Upper lobe of left lung (tissue), 6 donors: ENCODE measurements at places on chromosomes 6 and 20.

DNA sequence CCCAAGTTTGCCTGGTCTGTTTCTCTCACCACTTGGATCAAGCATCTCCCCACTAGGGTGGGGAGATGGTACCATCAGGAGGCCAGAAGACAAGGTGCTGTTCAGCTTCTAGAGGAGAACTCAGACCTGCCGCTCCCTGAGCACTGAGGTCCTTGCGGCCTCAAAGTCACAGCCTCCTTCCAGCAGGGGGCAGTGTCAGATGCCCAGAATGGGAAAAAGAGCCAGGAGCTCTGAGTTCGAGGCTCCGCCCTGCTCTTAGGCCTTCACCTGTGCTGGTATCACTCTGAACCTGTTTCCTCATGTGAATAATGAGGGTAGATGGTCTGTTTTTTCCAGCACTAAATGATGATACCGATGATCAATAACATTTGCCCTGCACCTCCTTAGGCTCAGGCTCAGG lies 68.7 kb downstream of the TOX2 start:
- DNase-seq, result no peak

DNA sequence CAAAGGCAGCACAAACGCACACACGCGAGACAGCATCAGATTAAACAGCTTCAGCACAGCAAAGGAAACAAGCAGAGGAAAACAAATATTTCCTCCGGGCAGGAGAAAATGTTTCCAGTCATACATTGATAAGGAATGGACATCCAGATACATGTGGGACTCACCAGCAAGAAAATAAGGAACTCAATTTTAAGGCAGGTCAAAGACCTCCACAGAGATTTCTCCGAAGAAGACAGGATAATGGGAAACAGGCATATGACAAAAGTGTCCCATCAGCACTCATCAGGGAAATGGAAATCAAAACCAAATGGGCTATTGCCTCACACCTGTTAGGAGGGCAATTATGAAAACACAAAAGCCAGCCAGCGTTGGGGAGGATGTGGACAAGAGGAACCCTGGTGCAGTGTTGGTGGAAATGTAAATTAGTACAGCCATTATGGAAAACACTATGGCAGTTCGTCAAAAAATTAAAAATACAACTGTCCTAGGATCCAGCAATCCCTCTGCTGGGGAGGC lies 9.7 kb upstream of the SLCO4A1 start:
- DNase-seq, result no peak

- no peak for DNase-seq
These were observed 42.2 kb upstream of the IFNGR1 start for GRCh38 chr6:137261361-137261760.

- no peak for DNase-seq
These were observed 81.1 kb upstream of the PIM1 start for GRCh38 chr6:37088897-37089296.

DNA sequence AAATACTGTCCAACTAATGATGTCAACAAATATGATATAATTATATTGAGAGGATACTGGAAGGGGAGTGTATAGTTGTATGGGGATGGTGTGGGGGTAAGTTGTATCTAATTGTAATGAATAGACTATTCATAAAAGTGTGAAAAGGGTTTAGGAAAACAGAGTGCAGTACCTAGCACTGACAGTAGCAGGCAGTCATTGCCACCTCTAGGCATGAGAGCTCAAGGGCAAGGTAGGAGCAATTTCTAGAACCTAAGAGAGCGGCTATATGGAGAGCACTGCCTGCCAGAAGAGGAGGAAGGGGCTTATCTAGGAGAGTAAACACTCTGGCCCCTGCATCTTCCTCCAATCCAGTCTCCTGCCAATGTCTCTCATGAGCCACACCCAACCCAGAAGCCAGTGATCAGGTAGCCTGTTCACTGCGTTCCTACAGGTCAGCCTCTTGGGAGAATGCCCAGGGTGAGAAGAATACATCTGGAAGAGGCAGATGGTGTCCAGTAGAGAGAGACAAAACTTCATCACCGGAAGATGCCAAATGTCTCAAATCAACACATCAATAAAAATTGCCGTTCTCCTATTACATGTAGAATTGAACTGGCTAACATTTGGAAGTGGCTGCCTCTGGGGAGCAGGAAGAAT lies 200.0 kb downstream of the LY86 start:
- no peak for DNase-seq

DNA sequence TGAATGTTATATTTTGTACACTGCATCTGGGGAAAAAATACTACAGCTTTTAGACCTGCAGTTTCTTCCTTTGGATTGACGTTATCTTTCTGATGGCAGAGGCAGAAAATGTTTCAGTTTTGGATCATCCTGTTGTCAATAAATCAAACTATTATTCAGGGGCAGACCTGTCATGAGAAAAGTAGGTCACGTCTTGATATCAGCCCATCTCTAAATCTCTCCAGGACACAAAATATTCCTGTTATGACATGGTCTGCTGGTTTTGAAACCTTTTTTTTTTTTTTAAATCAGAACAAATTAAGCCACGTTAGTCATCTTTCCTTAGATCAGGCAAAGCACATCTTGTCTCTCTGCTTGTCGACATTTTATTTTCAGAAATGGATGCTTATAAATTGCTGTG lies 24.0 kb downstream of the IL20RA start:
- no peak for DNase-seq

DNA sequence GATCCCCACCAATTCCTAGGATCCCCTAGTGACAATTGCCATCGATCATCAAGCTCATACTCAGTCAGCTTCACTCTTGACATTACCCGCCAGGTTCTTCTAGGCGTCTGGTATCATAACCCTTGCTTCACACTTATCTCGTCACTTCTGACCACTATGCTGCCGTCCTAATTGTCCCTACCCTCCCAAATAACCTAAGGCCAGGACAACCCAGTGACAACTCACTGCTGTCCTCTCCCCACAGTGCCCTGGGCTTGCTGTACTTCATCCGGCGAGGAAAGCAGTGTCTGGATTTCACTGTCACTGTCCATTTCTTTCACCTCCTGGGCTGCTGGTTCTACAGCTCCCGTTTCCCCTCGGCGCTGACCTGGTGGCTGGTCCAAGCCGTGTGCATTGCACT lies 3.7 kb downstream of the SYS1 start:
- DNase-seq, result peak; percentile 10

- DNase-seq, result no peak
These were observed 1.0 kb upstream of the TGM6 start for GRCh38 chr20:2379511-2380229.

DNA sequence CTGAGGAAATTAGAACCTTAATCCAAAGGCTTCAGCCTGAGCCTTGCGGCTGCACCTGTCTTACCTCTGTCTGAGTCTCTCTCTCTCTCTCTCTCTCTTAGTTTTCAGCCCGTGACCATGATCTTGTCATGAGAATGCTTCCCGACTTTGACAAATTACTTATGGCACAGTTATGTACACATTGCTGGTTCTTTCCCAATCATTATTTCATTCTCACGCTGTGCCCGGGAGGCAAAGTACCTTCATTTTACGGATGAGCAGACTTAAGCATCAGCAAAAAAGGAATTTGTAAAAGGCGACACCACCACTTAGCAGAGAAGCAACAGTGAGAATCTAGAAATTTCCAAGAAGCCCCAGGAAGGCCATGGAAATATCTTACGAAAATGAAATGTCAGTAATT lies 54.6 kb downstream of the GMPR start:
- no peak for DNase-seq

DNA sequence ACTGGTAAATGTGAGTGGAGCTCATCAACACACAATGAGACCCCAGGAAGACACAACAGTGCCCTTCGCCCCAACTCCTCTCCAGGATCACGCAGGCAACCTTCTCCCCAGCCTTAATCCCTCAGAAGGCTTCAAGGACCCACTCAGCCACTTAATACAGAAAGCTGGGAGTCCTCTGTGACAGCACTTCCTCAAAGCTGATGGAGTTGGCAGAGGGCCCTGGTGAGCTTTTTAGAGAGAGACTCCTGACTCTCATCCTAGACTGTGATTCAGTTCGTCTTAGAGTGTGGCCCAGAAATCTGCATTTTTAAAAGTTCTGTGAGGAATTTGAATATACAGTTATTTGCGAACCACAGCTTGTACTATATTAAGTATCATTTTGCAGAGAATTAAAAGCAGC lies 187.7 kb downstream of the UST start:
- DNase-seq, result no peak

- no peak for DNase-seq
These were observed 35.8 kb downstream of the RREB1 start for GRCh38 chr6:7143476-7143974.

DNA sequence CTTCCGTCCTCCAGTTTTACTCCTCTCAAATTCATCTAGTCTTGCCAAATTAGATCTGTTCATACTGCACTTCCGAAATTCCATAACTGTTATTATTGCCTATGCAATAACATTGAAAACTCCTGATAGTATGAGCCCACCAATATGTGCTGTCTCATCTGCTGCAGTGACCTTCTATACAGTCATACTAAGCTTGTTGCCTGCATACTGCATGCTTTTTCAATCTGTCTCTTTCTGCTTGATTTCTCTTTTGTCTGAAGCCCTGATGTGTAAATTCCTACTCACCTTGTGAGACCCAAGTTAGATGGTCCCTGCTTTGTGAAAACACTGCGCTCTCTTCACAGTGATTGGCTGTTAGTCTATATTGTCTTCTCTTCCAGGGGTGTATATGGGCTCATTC lies 1.1 kb downstream of the TBP start:
- no peak for DNase-seq

- DNase-seq, result peak; percentile 80
These were observed 100.2 kb downstream of the FIG4 start for GRCh38 chr6:109791301-109791700.

- DNase-seq, result no peak
These were observed 14.0 kb downstream of the CD83 start for GRCh38 chr6:14131579-14131978.

DNA sequence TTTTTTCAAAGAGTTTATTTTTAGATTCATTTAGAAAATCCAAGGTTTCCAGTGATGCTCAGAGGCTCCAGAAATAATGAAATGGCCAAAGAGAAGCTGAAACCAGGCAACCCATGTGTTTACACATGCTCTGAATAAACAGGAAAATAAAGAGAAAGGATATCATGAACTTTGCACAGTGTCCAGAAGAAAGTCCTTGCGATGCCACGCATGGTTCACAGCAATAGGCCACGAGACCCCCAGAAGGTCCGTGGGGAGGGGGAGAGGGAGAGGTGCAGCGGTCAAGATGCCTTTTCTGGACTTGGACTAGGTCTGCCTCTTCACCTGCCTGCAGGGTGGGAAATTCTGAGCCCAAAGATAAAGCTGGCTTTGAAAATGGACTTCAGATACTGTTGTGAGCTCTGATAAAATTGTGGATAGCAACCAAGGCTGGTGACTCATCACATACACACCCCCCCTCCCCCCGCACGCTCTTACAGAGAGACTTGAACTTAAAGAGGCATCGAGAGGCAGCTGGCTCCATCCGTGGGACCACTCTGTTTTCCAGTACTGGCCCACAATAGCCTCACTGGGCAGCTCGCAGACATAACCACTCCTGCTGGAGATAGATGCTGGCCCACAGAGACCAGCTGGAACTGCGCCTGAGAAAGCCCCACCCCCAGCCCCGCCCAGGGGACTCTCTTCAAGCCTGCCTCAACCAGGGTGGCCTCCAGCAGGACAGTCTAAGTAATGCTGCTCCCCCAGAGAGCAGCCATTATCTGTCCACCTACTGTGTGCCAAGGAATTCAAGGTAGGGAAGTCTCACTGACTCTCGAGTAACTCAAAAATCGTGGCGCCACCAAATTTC lies 21.2 kb upstream of the NFATC2 start:
- peak; percentile 32 for DNase-seq

DNA sequence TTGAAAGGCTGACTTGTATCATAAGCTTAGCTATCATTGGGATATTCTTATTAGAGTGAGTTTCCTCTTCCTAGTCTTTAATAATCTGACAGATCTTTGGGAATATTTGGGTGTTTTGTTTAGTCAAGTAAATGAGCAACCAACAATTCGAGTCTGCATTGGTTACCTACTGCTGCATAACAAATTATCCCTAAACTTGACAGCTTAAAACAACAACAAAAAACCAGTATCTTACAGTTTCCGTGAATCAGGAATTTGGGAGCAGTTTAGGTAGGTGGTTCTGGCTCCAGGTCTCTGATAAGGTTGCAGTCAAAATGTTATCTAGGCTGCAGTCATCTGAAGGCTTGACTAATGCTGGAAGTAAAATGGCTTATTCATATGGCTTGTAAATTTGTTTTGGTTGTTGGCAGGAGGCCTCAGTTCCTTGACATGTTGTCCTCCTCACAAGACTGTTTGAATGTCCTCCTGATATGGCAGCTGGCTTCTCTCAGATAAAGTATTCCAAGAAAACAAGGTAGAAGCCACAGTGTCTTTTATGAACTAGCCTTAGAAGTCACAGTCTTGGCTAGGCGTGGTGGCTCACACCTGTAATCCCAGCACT lies 7.2 kb downstream of the GTF3C6 start:
- no peak for DNase-seq

DNA sequence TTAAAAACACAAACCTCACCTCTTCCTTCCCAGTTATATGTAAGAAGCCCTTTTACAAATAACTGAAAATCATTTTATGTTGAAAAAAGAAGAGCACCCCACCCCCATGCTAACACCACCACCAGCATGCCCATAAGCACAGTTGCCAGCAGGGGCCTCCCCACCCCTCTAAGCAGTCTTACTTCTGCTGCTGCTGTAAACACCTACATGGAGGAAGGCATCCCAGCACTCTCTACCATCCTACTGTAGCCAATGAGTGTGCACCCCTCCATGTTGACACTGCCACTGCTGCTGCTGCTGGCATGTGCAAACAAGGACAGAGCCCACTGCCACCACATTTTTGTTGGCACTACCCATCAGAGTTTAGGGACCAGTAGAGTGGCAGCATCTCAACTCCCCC lies 49.6 kb upstream of the PHIP start:
- DNase-seq, result no peak

GRCh38 chr6:124958149-124958548 lies 4.1 kb upstream of the RNF217 start:
- DNase-seq, result no peak

- DNase-seq, result no peak
These were observed 470.2 kb upstream of the BTBD3 start for GRCh38 chr20:11447371-11448100.

GRCh38 chr20:36836591-36837269 lies 39.2 kb upstream of the TLDC2 start:
- DNase-seq, result peak; percentile 76

GRCh38 chr20:51446656-51447055 lies 95.9 kb downstream of the NFATC2 start:
- no peak for DNase-seq

DNA sequence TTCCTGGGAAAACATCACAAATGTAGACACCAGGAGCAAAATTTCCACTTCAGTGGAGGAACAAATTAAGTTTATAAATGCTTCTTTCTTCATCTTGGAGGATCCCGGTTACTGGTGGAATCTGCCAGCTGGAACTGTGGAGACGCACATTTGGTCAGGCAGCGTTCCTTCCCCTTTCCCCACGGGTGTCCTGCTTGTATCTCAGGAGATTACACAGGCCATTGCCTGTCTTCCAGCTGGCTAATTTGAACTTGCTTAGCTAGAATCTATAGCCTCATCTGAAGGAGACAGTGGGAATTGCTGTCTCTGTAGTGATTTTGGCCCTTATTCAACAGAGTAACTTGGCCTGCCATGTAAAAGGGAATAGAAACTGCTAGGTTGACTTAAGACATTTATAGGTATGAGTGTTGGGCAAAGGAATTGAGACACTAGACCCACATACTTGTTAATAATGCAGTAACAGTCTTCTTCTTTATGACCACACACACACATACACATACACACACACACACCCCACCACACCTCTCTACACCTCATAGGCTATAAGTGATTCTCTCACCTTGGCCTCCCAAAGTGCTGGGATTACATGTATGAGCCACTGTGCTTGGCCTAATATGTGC lies 34.4 kb downstream of the TSBP1 start:
- DNase-seq, result no peak

- DNase-seq, result no peak
These were observed 262.2 kb upstream of the FERMT1 start for GRCh38 chr20:6384956-6385486.

- DNase-seq, result no peak
These were observed 66.6 kb downstream of the PREX1 start for GRCh38 chr20:48761023-48761785.
